ENCODE measurements at places on chromosomes 11 and 22. TPM values are rescaled to one million over a fixed set of nuclear protein-coding genes. Genes with fewer than 3 reads are reported as not detected.

GRCh38 chr11:110377434-110377833, 52.3 kb upstream of the FDX1 start:
- DNase-seq: no peak

CADM1 gene
- 10.0 TPM for total RNA-seq

DNA sequence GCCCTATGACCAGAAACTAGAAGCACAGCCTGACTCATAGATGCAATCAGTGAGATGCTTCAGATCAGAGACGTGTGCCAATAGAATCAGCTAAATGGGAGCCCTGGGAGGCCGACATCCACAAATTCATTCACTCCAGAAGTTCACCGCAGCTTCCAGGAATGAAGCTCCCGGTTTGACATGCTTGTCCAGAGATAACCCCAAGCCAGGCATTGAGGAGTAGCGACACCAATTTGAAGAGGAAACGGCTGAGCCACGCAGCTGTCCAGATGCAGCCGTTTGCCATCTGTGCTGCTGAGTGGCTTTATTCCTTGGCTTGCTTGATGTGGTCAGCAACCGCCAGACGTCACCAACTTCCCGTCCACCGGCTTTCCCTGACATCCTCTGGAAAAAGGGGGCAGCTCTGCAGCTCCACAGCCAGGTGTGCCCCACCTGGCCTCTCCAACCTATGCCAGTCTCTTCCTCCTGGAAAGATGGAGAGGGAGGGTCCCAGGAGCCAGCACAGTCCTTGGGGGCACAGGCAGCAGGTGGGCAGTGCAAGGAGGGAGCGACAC, 123.9 kb upstream of the OPCML start:
- DNase-seq: peak; percentile 53

GRCh38 chr11:102223859-102224258, 93.4 kb upstream of the BIRC3 start:
- DNase-seq: no peak

- DNase-seq: no peak
These were observed 4.2 kb downstream of the USP35 start for GRCh38 chr11:78192911-78193351.

LIN7C gene
- total RNA-seq: 34.4 TPM

GRCh38 chr11:34585735-34586487, 35.0 kb upstream of the EHF start:
- DNase-seq: no peak

DNA sequence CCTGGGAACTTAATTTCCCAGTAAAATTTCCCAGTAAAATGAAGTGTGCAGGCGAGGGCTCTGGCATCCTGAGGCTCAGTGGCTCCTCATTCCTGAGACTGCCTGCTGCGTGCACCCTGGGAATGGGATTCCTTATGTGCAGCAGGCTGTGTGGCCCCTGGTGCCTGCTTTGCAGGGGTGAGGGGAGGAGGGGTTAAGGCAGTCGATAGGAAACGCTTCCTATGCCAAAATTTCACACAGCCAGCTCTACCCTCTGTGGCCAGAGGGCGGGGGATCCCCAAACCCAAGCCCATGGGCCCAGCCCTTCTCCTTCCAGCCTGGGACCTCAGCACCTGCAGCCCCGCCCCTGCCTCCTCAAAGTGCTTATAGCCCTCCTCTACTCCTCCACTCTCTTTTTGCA, 12.1 kb upstream of the BAIAP2L2 start:
- no peak for DNase-seq

All from lower leg skin (tissue), 4 donors.